AG09319 (cell line): ENCODE measurements at places on chromosomes 5 and 9.

GRCh38 chr5:141494761-141495452, 6.0 kb downstream of the PCDHGC5 start:
- DNase-seq, result no peak

DNA sequence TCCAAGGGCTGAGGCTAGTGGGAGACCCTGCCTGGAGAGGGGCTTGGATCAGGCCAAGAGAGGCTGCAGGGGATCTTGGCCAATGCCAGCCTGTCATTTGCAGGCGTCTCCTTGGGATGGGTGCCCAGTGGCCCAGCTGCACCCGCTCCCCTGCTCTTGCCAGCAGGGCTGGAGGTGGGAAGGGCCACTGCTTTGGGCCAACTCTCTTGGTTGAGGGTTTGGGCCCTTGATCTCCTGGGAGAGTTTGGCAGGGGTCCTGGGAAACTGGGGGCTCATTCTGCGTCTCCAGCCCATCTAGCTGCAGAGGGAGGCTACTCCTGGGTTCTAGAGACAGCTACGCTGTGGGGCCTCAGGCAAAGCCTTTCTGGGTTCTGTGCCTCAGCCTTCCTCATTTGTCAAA, 10.5 kb downstream of the PSD2 start:
- no peak for DNase-seq

DNA sequence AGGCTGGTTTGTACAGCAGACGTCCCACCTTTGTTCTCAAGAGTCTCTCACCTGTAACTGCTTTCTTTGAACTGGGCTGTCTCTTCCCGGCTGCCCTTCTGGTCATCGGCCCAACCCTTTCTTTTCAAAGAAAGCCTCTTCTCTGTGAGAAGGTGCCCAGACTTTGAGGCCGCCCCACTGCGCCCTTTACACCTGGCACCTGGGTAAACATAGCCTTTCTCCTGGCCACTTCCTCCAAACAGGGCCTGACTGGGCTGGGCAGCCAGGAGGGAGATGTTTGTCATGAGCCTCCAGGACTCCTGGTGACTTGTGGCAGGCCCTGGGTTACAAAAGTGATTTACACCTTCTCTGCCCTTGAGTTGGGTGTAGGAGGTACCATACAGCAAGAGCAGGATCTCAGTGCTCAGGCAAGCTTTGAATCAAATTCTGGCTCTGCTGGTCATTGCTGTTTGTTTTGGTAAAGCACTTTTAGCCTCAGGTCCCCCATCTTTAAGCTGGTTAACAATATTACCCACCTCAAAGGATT, 127.2 kb upstream of the CXCL14 start:
- DNase-seq, result no peak

GRCh38 chr5:133610489-133611356, 1.6 kb downstream of the FSTL4 start:
- DNase-seq, result no peak
